Activated T-cell treated with anti-CD3 and anti-CD28 coated beads for 4 hours (primary cell): ENCODE measurements at places on chromosomes 4 and X.

- no peak for DNase-seq
Observed at GRCh38 chr4:168735735-168736134, 238.9 kb downstream of the PALLD start.

DNA sequence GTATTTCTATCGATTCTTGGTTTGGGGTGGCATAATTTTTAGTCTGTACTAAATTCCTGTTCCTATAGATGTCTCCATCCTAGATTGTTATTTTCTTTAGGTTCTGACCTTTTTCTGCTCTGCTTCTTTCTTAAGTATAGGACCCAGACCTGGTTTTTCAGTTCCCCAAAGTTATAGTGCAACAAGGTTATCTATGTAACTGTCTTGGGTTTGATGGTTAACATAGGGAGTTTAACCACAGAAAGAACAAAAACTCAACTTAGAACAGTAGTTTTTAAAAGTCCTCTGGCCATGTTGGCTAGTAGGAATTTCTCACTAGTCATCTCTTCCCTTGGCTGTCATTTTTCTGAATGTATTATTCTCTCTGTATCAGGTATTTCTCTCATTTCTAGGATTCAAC is 38.8 kb upstream of the MAD2L1 start:
- DNase-seq = no peak

DNA sequence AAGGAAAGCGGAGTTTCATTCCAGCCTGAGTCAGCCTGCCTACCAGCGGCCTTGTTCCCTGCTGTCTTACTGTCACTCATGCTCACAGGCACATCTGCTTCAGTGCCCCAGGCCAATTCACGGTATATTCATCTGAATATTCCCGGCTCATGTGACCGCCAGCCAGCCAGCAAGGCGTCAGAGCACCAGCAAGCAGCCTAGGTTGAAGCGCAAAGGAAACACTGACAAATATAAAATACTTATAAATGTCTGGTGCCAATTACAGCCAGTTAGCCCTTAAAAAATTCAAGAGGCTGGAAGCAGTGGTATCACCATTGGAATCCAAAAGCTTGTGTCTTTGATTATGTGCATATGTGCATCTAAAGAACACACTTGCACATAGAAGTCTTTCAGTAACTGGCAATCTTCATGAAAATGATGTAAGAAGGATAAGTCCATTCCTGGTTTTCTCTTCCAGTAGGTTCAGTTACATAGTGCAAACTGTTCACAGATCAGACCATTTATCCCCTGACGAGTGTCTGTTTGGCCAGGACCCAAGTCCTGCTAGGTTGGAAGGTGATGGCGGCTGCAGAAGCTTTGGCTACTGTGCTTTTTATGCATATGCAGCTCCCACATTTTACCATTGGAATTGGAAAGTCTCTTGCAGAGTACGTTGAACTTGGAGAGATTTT is 61.3 kb downstream of the LUZP4 start:
- no peak for DNase-seq

DNA sequence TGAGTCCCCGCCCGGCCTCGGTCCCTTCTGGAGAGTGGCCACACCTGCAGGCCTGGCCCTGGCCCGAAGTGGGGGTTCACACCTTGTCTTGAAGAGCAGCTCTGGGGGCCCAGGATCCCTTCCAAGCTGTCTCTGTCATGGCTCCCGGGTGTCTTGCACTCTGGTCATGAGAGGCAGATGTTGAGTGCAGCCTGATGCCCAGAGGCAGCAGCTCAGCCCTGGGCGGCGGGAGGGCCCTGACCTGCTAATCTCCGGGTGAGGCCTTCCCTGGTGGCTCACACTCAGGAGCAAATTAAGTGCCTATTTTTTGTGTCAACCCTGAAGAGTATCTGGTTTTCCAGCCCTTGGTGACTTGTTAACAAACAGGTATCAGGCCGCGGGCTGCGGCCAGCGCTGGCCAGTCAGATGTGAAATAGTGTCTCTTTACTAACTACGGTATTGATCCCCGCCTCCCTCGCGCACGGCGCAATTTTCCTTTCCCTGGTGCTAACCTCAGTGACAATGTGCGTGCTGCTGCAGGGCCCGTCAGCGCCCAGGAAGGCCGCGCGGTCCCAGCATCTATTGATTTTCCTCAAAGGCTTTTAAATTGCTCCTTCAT is 24.2 kb downstream of the NKX1-1 start:
- DNase-seq = no peak
